Uterine smooth muscle cell (primary cell): ENCODE measurements at places on chromosomes 7 and 10. TPM values are rescaled to one million over a fixed set of nuclear protein-coding genes. Genes with fewer than 3 reads are reported as not detected.

Gene ZNF488
- under 0.01 TPM in 2 replicates for total RNA-seq

Gene PROSER2
- total RNA-seq, result 0.44 and 1.6 TPM in 2 replicates

Gene SOSTDC1
- total RNA-seq, result not detected in 2 replicates

Gene EGR2
- 0.22 and 1.6 TPM in 2 replicates for total RNA-seq

Gene SH2B2
- 2.0 and 3.1 TPM in 2 replicates for total RNA-seq

Gene FGFBP3
- total RNA-seq, result 0.66 and 0.75 TPM in 2 replicates

Gene CYP2C8
- total RNA-seq, result not detected in 2 replicates

Gene CLDN4
- total RNA-seq, result 58.2 and 84.7 TPM in 2 replicates

Gene HOXA13
- total RNA-seq, result 14.9 and 17.6 TPM in 2 replicates

Gene GPER1
- total RNA-seq, result 3.0 and 4.5 TPM in 2 replicates

Gene PRPS1L1
- not detected in 2 replicates for total RNA-seq

Gene OR2A7
- total RNA-seq, result 0.12 TPM in 1 of 2 replicates, not detected in the other

Gene PTN
- 23.8 and 32.1 TPM in 2 replicates for total RNA-seq

Gene SPDYE2B
- total RNA-seq, result not detected in 2 replicates

Gene SUN3
- not detected in 2 replicates for total RNA-seq

Gene CACNB2
- total RNA-seq, result 0.33 and 0.75 TPM in 2 replicates

Gene ZYX
- 36.1 and 37.0 TPM in 2 replicates for total RNA-seq

Gene ANKRD7
- 1.5 and 1.9 TPM in 2 replicates for total RNA-seq

Gene FAM131B
- total RNA-seq, result 2.3 and 4.1 TPM in 2 replicates

Gene SPDYE3
- not detected in 2 replicates for total RNA-seq

Gene CNTNAP2
- under 0.01 TPM in 1 of 2 replicates, not detected in the other for total RNA-seq

Gene PKD2L1
- total RNA-seq, result under 0.01 TPM in 1 of 2 replicates, not detected in the other

Gene SEPTIN7
- 207 and 286 TPM in 2 replicates for total RNA-seq

Gene UCN3
- total RNA-seq, result not detected in 2 replicates

Gene TMEM178B
- under 0.01 TPM in 1 of 2 replicates, not detected in the other for total RNA-seq
